Activated CD8-positive, alpha-beta T cell treated with anti-CD3 and anti-CD28 coated beads for 36 hours (primary cell): ENCODE measurements at places on chromosomes 16 and 17. TPM values are rescaled to one million over a fixed set of nuclear protein-coding genes. Genes with fewer than 3 reads are reported as not detected.

The MYH1 gene
- not detected for total RNA-seq

The UBE2O gene
- total RNA-seq: 39.5 TPM

DNA sequence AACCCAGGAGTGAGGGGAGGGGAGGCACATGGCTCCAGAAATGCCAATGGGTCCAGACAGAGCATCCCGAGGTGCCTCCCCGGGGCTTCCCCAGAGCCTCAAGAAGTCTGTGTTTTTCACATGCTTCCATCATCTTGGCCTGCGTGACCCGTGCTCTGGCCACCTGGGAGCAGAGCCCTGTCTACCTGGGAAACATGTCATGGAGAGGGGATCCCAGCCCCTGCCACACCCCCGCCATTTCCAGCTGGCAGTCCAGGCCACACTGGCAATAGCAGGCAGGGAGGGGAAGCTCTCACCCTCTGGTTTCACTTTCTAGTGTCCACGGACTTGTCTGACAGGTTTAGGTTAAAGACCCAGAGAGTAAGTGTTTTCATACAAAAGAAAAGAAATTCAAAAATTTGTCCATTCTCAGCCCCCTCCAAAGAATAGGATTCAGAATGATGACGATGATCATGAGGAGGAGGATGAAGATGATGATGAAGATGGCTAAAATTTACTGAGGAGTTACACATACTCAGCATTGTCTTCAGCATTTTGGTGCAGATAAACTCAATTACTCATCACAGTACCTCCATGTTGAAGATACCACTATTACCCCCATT lies 9.0 kb downstream of the SMIM5 start:
- DNase-seq: no peak

- DNase-seq: no peak
These were observed 123.4 kb upstream of the CACNG3 start for GRCh38 chr16:24132797-24133155.

DNA sequence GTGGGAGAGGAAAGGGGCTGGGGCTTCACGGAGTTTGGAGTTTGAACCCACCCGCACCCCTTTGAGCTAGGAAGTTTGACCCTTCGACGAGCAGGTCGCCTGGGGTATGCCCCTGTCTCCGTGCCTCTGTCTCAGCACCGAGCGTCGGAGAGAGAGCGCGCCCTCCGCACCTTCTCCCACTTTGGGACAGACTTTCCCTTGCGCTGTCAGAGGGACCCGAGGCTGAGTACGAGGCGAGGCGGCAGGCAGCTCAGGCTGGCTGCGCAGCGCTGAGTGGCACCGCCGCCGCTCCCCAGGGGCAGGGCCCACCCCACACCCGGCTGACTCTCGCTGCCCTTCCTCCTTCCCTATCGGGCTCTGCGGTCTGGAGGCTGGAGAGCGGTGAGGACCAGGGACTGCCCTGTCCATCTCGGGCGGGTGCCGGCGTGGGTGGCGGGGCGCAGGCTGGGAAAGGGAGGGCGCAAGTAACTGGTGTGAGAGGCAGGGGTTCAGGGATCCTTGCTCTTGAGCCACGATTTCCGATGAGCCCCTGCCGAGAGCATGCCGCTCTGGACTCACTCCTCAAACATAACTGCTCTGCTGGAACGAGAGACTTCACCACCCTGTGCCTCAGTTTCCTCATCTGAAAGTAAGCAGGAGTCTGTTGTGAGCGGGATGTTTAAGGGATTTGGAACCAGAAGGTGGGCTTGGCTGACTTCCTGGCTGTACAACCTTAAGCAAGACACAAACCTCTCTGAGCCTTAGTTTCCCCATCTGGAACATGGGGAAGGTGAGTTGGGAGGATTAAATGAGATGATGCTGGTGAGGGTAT lies 981 bp downstream of the BEAN1 start:
- DNase-seq: peak; percentile 4

DNA sequence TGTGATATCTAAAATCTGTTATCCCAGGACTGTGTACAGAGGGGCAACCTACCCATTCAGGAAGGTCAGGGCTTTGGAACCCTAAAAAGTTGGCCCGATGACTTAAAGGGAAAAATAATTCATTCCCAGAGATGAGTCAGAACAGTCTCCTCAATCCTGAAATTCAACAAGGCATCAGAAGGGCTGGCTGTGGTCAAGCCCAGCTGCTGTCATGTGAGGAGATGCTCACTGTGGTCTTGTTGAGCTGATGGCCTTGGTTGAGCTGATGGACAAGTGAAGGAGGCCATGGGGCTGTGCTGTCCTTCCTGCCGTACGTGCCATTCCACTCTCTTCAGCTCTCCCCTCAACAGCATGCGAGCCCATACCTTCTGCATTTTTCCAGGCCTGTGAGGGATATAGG lies 20.9 kb upstream of the DRG2 start:
- no peak for DNase-seq

DNA sequence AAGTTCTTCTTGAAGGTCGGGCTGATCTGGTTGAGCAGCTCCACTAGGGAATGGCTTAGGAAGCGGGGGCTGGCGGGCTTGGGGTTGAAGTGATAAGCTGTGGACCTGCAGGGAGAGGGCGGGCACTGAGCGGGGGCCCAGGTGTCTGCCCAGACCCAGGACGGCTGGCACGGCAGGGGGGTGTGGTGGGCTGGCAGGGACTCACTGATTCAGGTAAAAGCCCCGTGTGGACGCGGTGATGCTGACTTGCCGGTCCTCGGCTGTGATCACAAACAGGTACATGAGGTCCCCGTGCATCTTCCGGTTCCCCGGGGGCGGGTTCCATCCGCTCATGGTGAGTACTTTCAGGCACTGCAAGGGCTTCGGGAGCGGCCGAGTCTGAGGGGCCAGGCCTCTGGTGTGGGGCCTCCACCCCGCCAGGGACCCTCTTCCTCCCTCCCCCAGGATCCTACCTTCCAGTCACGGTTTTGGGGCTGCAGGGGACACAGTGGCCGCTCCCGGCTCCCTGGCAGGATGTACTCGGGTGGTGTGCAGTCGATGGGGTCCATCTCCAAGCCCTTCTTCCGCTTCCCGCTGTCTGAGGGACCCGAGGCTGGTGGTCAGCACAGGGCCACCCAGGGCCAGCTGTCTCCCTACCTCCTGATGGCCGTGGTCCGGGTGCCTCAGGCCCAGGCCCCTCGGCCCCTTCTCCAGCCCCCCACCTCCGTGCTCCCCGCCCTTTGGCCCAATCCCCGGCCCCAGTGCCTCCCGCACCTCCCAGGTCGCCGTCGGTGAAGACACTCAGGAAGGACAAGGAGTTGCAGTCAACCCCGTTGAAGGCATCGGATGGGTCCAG lies 10.2 kb downstream of the CLUH start:
- DNase-seq: no peak

GRCh38 chr16:12294471-12294870 lies 317.9 kb downstream of the SNX29 start:
- no peak for DNase-seq
